Stimulated activated CD4-positive, alpha-beta T cell treated with anti-CD3 and anti-CD28 coated beads, Interleukin-12 subunit alpha, Interleukin-12 subunit beta, amount 100 ng/mL, for 4 hours (primary cell): ENCODE measurements at places on chromosomes 3 and 15.
A peak's percentile ranks its signal among the peaks of the same experiment; 100 is the strongest.

DNA sequence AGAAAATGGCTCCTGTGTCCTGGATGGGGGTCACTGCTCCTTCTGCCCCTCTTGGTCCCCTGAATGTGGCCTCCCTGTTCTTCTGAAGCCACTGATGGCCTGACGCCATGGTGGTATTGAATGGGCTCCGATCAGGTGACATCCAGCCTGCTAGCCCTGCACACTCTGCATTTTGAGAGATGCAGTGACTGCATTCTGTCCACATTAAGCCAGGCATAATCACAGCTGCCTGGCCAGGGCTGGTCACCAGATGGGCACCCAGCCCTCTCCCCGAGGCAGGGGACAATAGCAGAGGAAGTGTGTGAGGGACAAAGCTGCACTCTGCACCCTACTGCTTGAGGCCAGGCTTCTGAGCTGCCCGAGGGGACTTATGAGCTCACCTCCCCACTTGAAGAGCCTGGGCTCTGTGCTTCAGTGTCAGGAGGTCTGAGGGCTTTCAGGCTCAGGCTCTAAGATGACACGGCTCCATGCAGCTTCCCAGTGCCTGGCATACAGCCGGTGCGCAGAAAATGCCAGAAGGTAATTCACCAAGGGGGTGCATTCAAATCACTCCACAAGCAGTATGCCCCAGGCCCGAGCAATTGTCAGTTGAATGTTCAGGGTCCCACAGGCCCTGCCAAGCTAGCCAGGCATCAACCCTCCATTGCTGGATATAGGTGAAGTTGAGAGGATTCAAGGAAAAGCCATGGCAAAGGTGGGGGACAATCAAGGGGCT, 56.8 kb downstream of the WNT7A start:
- no peak for DNase-seq

GRCh38 chr15:56031402-56031801, 38.0 kb upstream of the NEDD4 start:
- DNase-seq: no peak

GRCh38 chr3:123778991-123779622, 105.0 kb downstream of the MYLK start:
- no peak for DNase-seq

DNA sequence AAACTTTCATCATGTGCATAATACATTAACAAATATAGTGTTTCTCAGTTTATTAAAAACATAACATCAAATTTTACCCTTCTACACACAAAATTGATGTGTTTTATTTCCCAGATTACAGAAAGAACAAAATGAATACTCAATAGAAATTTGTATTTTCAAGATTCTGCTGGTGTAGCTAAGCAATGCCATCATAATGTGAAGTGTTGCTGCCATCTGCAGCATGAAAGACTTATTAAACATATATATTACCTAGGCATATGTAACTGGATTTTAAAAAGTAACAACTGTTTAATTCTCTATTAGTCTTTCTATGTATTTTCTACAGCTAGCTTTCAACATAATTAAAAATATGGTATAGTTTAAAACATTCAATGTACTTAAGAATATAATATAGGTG, 27.5 kb downstream of the PLSCR5 start:
- DNase-seq: peak; percentile 2

GRCh38 chr3:120764206-120764605, 21.7 kb downstream of the GTF2E1 start:
- DNase-seq: no peak

DNA sequence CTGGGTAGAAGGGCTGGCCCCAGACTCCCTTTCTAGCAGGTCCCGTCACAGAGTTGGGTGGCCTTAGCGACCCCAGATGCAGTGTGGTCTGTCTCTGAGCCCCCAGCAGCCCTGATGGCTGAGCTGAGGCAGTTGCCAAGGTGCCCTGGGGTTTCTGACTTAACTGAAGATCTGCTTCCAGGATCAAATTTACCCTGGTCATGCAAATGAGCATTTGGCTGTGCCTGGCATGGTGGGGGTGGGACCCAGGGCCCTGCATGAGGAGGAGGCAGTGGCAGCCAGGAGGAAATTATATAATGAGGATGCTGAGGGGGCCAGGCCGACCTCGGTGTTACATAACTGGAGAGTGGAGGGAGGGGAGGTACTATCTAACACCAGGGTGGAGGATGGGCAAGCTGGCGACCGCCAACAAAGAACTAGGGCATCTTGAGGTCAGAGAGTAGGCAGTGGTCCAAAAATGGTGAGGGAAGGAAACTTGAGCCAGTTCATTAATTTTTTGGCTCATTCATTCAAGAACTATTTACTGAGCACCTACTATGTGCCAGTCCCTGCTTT, 16.4 kb downstream of the PLEKHO2 start:
- DNase-seq: no peak

- DNase-seq: no peak
These were observed 19.2 kb downstream of the SNX33 start for GRCh38 chr15:75666823-75667501.

DNA sequence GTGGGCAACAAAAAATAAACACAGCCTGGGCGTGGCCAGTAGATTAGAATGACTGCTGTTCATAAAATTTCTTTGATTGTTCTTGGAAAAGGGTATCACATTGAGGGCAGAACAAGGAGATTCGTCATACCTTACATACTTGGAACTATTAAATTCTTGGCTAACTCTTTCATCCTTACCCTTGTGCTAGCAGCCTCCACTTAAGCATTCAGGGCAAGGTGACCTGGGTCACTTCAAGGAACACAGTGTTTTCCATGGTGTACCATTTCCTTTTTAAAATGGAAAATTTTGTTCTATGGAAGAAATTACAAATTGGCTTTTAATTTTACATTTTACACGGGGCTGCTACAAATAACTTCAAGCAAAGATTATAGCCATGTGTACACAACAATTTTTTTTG, 60.8 kb downstream of the MINDY4B start:
- DNase-seq: no peak

DNA sequence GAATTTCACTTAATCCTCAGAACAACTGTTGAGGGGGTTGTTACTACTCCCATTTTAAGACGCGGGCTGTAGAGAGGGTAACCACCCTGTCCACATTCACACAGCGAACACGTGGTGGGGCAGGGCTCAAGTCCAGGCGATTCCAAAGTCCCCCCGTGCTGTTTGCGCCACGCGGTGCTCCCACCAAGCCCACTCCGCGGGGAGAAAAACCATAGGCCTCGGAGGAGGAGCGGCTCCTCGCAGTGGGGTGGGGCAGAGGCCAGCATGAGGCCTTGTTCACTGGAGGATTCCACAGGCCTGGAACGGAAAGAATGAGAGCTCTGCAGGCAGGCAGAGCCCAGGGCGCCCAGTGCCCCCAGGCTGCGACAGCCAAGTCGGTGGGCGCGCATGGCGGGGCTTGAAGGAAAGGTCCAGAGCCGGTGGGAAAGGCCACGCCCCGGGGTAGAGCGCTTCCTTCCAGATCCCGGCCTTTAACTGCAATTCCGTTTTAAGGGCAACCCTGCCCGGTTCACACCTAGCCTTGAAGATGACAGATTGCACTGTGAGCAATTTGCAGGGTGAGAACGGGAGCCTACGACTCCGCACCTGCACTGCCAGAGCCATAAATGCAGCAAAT, 161.8 kb upstream of the TBL1XR1 start:
- peak; percentile 28 for DNase-seq

DNA sequence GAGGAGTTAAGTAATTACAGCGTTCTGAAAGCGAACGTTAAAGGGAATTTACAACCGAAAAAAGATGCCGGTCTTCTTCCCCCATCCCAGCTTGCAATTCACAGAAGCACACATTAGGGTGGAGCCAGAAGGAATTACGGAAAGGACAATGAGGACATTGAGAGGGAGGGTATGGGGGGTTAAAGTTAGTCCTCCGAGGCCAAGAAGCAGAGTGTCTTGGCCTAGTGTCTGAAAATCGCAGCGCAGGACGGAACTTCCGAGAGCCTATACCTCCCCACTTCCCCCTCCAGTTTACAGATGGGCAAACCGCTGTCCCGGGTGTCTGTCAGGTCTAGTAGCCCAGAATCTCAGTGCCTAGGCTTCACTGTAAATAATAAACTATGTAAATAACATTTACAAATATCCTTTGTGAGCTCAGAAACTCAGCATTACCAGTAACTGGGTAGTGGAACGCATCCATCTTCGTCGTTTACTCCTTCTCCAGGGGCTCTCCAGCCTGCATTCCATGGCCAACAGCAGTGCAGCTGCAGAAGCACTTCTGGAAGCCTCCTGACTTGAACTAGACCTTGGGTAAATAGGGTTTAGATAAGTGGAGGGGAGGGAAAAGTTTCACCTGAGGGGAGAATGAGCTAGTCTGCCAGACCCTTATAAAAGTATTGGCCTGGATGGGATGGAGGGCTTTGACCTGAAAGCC, 922 bp downstream of the ADPRH start:
- peak; percentile 10 for DNase-seq

- no peak for DNase-seq
These were observed 47.9 kb downstream of the PIK3CA start for GRCh38 chr3:179196098-179196497.

DNA sequence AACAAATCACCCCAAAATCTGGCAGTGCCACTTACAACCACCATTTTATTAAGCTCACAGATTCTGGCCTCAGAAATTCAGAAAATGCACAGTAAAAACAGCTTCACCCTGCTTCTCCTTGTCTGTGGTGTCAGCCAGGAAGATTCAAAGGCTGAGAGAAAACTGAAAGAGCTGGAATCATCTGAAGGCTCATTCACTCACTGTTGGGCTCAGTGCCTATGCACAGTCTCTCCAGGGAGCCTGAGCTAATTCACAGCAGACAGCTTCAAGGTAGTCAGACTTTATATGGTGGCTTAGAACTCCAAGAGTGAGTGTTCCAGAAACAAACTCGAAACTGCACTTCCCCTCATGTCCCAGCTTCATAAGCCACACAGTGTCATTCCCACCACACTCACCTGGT, 16.5 kb upstream of the PLOD2 start:
- no peak for DNase-seq

GRCh38 chr3:170130532-170130931, 51.0 kb downstream of the PHC3 start:
- DNase-seq: no peak

DNA sequence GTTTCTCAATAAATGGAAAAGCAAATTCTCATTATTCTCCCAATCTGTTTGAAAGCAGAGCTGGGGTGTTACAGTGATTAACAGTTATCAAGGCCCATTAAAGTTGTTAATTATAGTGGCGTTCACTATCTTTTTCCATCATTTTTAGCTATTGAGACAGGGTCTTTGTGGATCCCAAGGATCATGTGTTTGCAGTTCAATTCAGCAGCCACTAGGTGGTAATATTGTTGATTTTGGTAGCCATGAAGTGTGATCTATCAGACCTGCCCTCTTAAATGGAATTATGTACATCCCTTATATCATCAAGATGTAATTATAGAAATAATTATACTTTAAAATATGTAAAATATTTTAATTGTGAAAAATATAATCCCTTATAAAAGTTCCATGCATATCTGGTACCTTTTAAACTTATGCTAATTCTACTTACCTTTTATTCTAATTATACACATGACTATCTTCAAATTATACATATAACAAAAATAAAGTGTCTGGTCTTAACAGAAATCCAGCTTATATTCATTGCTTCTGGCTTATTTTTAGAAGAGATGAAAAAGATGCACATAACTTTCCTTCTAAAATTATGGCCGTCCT, 126.4 kb downstream of the GREM1 start:
- DNase-seq: no peak

DNA sequence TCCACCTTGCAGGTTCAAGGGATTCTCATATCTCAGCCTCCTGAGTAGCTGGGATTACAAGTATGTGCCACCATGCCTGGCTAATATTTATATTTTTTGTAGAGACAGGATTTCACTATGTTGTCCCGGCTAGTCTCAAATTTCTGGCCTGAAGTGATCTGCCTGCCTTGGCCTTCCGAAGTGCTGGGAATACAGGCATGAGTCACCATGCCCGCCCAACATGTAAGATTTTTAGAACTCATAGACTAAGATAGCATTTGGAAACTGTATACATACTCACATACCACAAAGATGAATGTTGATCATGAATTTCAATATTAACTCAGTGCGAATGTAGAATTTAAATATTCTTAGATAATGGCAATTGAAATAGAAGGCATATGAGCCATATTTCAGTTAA, 718.9 kb downstream of the NLGN1 start:
- DNase-seq: no peak

DNA sequence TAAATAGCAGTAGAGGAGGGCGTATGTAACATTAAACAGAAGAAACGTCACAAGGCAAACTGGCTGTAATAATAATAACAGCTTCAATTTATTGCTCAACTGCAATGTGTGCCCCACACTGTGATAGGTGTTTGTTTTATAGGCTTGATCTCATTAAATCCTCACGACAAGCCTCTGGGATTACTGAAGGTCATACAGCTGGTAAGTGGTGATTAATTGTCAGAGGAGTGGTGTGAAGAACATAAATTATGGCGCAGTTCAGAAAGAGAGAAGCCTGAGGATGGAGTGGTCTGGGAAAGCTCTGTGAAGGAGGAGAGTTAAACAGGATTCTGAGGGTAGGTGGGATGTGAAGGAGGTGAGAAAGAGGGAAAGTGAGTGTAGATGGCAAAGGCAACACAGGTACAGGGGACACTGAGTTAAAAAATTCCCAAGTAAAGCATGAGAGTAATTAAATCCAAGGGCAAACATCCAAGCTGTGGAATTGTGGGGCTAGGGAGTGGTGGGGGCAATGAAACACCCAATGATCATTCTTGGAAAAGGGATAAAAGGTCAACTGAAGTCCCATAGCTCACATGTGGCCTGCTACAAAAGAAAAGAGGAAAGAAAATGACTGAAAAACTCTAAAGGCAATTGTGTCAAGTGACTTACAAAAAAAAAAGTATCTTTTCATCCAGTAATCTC, 16.5 kb upstream of the GLCE start:
- DNase-seq: no peak

DNA sequence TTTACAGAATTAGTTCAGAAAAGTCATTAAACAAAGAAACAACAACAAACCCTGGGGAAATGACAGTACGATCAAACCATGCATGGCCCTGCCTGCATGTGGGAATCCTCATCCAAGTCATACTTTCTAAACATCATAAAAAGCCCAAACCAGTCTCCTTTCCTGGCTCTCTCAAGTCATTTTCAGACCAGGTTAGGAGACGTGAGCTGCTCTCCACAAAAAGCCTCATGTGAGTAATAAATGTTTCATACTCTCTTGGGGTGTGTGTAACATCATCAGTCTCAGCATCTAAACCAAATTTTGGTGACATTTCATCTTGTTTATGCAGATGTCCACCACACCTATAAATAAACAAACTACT, 18.9 kb downstream of the GREM1 start:
- no peak for DNase-seq

DNA sequence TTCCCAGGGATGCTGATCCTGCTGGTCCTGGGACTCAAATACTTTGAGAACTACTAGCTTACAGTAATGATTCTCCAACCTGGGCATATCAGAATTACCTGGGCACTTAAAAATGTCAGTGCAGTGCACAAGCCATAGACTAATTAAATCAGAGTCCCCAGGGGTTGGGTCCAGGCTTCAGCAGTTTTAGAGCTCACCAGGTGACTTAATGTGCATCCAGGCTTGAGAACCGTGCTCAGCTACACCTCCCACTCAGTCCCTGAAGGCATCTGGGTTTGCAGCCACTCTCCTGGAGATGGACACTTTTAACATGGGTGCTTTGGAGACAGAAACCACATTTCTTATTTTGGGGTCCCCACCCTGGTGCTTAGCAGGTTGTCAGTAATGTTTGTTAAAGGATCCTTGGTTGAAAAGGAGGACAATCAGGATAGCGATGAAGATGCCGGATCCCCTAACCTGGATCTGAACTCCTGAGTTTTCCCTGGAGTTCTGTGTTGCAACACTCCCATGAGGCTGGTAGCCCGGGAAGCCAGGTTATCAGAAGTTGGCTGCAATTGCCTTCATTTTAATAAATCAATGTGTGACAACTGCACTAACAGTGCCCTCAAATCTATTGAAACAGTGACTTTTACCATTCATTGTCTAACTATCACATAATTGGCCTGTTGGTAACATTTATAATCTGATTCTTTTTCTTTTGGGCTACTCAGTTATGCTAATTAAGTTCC, 48.1 kb downstream of the BFSP2 start:
- no peak for DNase-seq
